ENCODE measurements at places on chromosomes 6 and 20. TPM values are rescaled to one million over a fixed set of nuclear protein-coding genes. Genes with fewer than 3 reads are reported as not detected.

IL20RA gene
- total RNA-seq: not detected

SPDEF gene
- not detected for total RNA-seq

HDGFL1 gene
- not detected for total RNA-seq

GRCh38 chr20:59365611-59366285, 65.3 kb downstream of the EDN3 start:
- no peak overlapping the region for H3K4me3 ChIP-seq
- no peaks in the 10 kb centered on the region for H3K4me1 ChIP-seq
- no peak for DNase-seq
- H3K36me3 ChIP-seq: no peaks in the 10 kb centered on the region

DNA sequence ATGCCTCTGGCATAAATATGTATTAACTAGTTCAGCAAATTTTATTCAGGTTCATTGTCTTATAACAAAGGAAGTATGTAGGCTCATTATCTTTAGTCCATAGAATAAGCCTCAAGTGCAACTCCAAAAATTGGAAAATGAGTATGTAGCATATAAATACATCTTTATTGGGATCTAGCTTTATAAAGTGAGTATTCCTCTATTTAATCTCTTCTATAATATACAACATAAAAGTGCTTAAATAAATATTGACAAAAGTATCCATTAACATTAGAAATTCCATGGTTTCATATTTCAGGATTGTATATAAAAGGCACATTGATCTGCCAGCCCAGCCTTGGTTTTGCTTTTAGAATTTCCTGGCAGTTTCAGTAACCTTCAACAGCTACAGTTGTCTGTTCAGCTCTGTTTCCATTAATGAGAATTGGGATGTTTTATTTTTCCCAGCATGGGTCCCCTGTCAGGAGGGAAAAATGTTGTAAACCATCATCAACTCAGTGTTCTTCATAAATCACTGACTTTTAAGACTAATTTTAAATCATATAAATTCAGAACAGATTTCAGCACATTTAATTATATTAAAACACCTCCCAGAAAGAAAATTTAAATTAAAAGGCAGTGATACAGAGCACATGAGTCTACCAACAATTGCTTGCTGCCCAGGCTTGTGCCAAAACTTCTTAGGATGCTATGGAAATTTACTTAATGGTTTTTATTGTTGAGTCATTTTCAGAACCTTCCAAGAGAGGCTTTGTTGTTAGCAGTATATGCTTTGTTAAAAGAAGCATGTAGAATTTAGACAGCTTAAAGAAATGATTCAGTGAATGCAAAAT, 119.7 kb downstream of the ADGRG6 start:
- no peaks in the 10 kb centered on the region for H3K36me3 ChIP-seq
- H3K4me3 ChIP-seq: no peak overlapping the region
- H3K27me3 ChIP-seq: no peaks in the 10 kb centered on the region
- DNase-seq: no peak

DNA sequence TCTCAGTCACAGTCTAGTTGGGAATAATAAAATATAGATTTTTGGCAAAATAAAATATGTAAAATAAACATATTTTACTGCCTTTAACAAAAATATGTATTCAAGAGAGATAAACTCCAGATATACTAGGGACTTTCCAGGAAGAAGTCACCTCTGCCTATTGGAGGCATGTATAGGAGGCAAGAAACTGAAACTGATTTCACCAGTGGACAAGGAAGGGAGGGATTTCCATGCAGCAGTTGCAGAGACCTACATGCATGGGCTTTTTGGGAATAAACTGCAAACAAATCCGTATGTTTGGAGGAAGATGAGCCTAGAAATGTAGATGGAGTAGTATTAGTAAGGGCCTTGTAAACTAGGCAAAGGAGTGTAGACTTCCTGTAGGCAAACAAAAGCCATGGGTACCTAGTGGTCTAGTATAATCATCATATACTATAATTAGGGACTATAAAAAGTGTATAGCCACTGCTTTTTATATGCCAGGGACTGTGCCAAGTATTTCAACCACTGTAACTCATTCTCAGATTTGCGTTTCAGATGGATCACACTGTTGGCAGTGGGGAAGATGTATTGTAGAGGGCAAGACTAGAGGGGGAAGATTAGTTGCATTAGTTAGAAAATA, 38.9 kb downstream of the CD109 start:
- no peak overlapping the region for H3K27ac ChIP-seq
- DNase-seq: no peak
- no peaks in the 10 kb centered on the region for H3K27me3 ChIP-seq
- H3K4me1 ChIP-seq: no peaks in the 10 kb centered on the region

GRCh38 chr6:28734443-28734959, 189.3 kb downstream of the TRIM27 start:
- no peaks in the 10 kb centered on the region for H3K4me1 ChIP-seq
- H3K36me3 ChIP-seq: no peaks in the 10 kb centered on the region
- DNase-seq: no peak
- H3K27me3 ChIP-seq: peaks cover 69% of the 10 kb centered on the region

DNA sequence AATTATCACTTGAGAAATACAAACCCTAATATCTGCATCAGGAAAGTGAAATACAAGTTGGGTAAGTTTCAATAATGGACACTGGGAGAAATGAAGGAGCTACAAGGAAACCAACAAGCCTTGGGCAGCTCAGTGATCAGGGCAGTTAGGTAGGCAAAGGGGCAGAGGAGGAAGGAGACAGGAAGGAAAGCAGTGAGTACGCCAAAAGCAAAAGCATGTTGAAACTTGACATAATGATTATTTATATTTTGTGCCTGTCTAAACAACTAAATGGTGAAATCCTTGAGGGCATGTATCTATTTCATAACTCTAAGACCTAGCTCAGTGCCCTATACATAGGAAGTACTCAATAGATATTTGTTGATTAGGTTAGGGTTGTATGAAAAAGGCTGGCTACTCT, 23.3 kb downstream of the PXT1 start:
- no peak overlapping the region for H3K4me3 ChIP-seq
- no peaks in the 10 kb centered on the region for H3K36me3 ChIP-seq
- no peak for DNase-seq
- H3K27ac ChIP-seq: no peak overlapping the region
- H3K4me1 ChIP-seq: no peaks in the 10 kb centered on the region

GRCh38 chr20:61739086-61739831, 326.4 kb downstream of the TAF4 start:
- no peak overlapping the region for H3K27ac ChIP-seq
- H3K27me3 ChIP-seq: no peaks in the 10 kb centered on the region
- no peak overlapping the region for H3K4me3 ChIP-seq
- H3K36me3 ChIP-seq: no peaks in the 10 kb centered on the region
- DNase-seq: no peak
- no peaks in the 10 kb centered on the region for H3K4me1 ChIP-seq

DNA sequence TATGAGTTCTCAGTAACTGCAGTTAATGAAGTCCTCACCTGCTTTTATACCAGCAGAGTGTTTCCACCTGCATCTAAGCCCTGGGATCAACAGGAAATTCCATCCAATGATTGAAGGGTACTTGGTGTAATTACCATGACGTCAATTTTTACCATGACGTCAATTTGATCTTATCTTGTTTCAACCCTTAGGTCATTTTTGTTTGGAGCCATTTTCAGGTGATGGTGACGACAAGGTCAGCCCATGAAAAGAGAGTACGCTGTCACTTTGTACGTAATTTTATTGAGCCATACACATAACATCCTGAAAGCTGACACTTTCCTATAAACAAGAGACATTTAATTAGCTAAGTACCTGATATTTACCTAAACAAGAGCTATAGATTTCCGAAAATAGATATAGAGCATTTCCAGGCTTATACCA, at the start of gene CGA:
Gene CGA, minus strand, starts transcription at position 20 of the 423 bp plus-strand sequence. CDS start 6,906 bp downstream, outside the sequence.
- DNase-seq: no peak
- no peaks in the 10 kb centered on the region for H3K36me3 ChIP-seq
- no peak within 1 kb of the TSS for H3K4me3 ChIP-seq
- no peaks in the 10 kb centered on the region for H3K4me1 ChIP-seq

DNA sequence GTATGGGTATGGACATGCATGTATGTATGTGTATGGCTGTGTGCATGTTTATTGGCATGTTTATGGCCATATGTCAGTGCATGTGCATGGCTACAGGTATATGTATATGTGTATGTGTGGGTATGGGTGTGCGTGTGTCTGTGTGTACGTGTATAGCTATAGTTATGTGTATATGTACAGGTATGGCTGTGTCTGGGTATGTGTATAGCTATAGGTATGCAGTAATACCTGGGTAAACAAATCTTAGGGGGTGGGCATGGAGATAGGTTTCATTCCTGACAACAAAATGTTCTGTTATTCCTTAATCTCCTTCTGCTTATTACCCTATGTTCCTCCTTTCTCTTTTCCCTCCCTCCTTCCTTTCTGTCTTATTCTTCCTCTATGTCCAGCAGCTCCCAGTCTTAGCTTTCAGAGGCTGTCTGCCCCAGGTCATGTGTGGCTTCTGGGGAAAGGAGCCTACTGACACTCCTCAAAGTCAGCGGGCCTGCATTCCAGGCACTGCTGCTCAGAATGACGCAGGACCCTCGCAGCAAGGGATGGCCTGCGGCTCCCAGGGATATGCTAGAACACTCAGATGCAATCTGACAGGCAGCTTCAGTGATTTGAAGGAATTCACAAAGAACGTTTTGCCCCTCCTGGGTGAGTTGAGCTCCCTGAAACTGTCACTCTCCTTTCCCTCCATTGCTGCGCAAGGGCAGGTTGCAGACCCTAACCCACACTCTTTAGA, 139.3 kb upstream of the PHACTR1 start:
- DNase-seq: no peak
- no peak overlapping the region for H3K27ac ChIP-seq
- no peaks in the 10 kb centered on the region for H3K4me1 ChIP-seq
- H3K4me3 ChIP-seq: no peak overlapping the region

DNA sequence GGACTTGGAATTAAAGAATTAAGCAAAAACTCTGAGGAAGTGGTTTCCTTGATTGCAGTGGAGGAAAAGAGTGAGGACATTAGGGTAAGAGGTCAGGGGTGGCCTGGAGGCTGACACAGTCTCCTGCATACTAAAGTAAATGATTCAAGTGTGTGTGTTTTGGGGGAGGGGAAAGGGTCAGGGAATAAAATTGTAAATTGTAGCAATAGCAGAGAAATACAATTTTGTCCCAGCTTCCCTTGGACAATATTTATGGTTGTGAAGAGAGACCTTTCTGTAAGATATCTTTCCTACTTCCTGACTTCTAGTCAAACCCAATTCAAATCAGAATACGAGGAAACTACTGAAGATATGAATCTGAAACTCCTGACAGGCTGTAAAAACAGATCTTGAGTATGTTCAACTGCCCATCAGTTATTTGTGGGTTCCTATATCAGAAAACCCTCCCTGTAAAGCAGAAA, 143.4 kb upstream of the HMGN3 start:
- DNase-seq: no peak
- H3K36me3 ChIP-seq: no peaks in the 10 kb centered on the region
- H3K4me1 ChIP-seq: no peaks in the 10 kb centered on the region
- H3K27ac ChIP-seq: no peak overlapping the region
- H3K27me3 ChIP-seq: no peaks in the 10 kb centered on the region

- H3K27me3 ChIP-seq: no peaks in the 10 kb centered on the region
- H3K4me3 ChIP-seq: no peak overlapping the region
- no peak for DNase-seq
- H3K27ac ChIP-seq: no peak overlapping the region
- no peaks in the 10 kb centered on the region for H3K36me3 ChIP-seq
- H3K4me1 ChIP-seq: no peaks in the 10 kb centered on the region
Measured at GRCh38 chr6:118408863-118409262, 139.2 kb upstream of the PLN start.

GRCh38 chr6:51337277-51337676, 518.6 kb downstream of the TFAP2B start:
- H3K36me3 ChIP-seq: no peaks in the 10 kb centered on the region
- H3K4me1 ChIP-seq: no peaks in the 10 kb centered on the region
- DNase-seq: no peak
- H3K27me3 ChIP-seq: no peaks in the 10 kb centered on the region
- no peak overlapping the region for H3K4me3 ChIP-seq

GRCh38 chr6:159989492-159990480, 20.9 kb downstream of the IGF2R start:
- no peaks in the 10 kb centered on the region for H3K36me3 ChIP-seq
- no peaks in the 10 kb centered on the region for H3K27me3 ChIP-seq
- no peak overlapping the region for H3K4me3 ChIP-seq
- no peak for DNase-seq

DNA sequence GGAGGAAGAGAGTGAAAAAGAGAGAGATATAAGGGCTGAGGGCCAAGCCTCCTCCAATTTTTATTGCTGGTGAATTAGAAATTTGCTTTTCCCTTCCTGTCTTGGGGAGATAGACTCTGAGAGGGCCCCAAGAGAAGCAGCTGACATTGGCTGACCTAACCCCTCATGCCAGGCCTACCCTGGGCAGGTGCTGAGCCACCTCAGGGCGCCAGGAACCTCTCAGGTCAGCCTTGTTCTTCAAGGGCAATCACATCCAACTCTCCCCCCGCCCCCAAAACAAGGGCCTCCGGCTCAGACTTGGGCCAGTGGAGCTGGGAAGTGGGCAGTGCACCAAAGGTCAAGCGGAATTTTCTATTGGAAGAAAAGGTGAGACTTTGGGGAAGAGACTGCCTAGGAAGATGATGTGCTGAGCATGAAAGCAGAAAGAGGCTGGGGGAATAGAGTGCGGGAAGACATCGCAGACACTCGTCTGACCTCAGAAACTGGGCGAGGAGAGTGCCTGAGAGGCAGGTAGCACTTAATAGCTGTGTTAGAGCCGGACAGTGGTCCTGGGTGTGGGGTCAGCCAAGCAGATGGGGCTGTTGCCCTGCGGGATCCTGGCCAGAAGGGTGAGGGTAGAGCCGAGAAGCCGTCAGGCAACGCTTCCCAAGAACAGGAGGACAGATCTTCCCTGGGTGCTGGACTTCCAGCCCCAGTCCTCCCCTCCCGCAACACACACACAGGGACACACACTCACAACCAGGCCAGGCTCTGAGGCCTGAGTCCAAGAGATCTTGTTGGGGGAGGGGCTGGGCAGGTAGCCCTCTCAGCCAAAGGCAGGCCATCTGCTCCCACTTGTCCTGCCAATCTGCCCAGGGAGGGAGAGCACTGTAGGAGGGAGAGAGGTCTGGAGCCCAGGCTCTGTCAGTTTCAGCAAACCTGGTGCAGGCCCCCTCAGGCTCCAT, 3.7 kb upstream of the FASTKD5 start:
- H3K4me1 ChIP-seq: peaks cover 3% of the 10 kb centered on the region
- H3K4me3 ChIP-seq: no peak overlapping the region
- no peaks in the 10 kb centered on the region for H3K36me3 ChIP-seq
- H3K27me3 ChIP-seq: no peaks in the 10 kb centered on the region
- H3K27ac ChIP-seq: no peak overlapping the region

- no peaks in the 10 kb centered on the region for H3K27me3 ChIP-seq
- no peak overlapping the region for H3K27ac ChIP-seq
- no peaks in the 10 kb centered on the region for H3K4me1 ChIP-seq
- H3K36me3 ChIP-seq: peaks cover 14% of the 10 kb centered on the region
Measured at GRCh38 chr6:87522686-87523085, 49.9 kb downstream of the SLC35A1 start.

- H3K27me3 ChIP-seq: peaks cover 19% of the 10 kb centered on the region
- no peak overlapping the region for H3K4me3 ChIP-seq
- no peak for DNase-seq
- peaks cover 14% of the 10 kb centered on the region for H3K4me1 ChIP-seq
- no peaks in the 10 kb centered on the region for H3K36me3 ChIP-seq
Measured at GRCh38 chr6:125753218-125753936, 3.9 kb downstream of the HEY2 start.

Data from naive thymus-derived CD4-positive, alpha-beta T cell (primary cell).